Epithelial cell of prostate (primary cell): ENCODE measurements at places on chromosomes 7 and 10.

DNA sequence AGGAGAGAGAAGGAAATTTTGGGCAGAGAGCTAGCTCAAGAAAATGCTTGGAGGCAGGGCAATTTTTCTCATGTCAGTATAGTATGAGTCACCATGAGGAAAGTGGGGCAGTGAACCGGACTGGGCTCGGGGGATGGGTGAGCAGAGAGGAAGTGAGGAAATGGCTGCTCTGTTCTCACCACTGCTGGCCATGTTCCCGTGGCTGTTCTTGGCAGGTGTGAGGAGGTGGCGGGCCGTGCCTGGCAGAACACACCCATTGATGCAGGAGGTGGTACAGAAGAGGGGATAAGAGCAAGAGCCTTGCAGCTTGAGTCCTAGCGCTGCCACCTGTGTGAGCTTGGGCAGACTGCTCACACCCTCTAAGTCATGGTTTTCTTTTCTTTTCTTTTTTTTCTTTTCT lies 304.4 kb upstream of the LYZL1 start:
- DNase-seq, result peak; percentile 66

DNA sequence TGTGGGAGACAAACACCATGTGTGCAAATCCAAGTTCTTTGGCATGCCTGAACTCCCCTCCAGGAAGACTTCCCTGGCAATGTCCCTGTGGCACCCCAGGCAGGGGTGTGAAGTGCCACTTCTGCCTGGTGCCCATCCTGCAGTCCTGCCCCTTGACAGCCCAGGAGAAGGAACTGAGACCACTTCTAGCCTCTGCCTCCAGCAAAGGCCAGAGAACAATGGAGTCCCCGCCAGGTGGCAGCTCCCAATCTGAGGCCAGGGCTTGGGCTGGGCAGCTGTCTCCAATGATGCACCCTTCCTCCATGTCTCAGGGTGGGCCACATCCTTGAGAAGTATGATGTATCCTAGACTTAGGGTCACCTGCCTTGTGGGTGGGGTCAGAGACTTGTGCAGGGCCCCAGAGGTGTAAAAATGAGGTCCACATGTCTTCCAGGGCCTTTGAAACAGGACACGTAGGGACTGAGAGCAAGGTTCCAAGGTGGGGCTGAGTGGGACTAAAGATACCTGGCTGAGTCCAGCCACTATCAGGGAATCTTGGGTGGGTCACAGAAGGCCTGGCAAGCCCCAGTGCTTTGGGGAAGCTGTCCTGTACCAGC lies 5.5 kb downstream of the FXYD4 start:
- DNase-seq, result no peak

- DNase-seq, result no peak
Observed at GRCh38 chr10:29102233-29102632, 186.6 kb upstream of the LYZL1 start.

GRCh38 chr10:46523119-46523961 lies 33.1 kb downstream of the GPRIN2 start:
- peak; percentile 74 for DNase-seq

DNA sequence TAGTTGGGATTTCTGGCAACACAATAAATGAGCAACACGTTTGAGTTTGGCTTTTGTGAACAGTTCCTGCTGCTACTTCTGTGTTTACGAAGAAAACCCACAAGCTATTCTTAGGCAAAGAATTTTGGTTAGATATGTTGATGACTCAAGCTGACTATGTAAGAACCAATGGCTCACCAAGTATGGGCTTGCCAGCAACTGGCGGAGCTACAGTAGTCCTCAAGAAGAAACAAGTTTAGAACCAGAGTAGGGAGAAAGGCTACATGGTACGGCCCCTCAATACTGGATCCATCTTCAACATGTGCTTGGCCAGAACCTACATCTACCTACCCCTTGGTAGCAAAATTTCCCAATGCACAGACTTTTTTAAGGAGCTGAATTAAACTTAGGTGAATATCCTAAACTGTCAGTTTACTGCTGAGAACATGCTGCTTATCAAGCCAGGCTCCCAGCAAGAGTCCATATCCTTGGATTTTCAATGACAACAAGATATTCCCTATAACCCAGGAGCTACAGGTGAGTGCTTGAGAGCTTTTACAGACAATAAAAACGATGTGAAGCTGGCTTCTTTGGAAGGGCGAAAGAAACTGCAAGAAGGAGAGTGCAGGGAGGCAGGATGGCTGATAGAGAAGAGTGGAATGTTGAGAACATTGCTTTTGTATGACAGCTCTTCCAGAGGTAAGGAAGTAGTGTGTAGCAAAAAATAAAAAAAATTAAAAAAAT lies 74.3 kb upstream of the ASAH2 start:
- peak; percentile 93 for DNase-seq

DNA sequence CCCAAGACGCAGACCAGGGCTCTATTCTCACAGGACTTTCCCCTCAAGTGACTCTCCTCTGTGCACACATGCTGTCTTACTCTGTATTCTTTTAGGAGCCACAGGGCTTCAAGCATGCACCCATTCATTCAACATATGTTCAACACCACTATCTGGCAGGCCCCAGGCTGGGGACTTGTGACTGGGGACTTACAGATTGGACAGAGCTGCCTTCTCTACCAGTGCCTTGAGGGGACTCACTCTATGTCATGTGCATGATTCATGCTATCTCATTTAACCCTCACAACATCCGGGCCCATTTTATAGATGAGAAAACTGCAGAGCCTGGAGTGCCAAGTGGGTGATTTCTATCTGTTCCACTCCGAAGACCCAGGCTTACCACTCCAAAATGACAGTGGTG lies 34.3 kb downstream of the MYL10 start:
- no peak for DNase-seq

DNA sequence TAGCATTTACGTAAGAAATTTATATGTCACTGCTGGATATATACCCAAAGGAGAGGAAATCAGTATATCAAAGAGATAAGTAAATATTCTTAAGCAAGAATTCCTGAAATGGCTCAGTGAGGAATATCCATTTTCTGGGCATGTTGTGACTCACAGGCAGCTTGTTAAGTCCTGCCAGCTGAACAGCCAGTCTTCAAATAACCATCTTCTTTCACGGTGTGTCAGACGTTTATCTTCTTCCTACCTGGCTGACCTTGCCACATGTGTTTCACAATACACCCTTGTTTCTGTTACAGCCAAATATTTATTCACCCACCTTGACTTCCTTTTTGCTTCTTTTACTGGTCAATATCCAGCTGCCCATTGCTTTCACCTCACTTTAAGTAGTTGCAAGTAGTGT lies 648.1 kb downstream of the ANKRD7 start:
- peak; percentile 87 for DNase-seq

- DNase-seq, result no peak
Observed at GRCh38 chr10:30828164-30828563, 198.6 kb upstream of the LYZL2 start.

DNA sequence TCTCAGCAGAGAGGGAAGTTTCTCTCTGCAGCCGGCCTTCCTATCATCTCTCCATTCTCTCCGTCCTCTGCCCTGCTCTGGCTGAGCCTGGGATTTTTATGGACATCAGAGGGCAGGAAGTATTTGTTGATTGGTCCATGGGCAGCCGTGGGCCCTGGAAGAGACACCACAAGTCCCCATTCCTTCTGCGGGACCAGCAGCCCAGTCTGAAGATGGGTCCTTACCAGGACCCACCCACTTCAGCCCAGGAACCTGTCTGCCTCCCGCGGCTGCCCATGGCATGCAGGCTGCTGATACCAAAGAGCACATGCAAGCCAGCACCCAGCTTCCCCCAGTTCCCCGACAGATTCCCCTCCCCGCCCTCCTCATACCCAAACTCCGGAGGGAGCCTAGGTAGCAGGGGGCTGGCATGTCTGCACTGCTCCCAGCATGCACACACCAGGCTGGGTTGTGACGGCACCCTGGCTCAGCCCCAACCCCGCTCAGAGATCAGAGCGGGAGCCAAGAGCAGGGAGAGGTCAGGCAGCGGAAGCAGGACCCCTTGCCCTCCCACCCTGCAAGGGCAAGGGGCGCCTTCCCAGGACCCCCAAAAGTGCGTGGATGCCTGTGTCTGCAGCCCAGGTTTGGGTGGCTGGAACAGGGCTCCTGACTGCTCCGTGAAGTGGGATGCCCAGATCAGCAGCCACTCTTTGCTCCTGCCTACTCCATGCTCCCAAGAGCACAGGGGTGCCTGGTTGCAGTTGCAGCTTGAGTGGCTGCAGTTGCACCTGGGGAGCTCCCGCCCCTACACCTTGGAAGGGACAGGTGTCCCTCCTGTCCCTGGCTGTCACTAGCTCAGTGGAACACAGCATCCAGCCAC lies 538.6 kb upstream of the POT1 start:
- no peak for DNase-seq

- no peak for DNase-seq
Observed at GRCh38 chr10:44984671-44985101, 6.1 kb upstream of the DEPP1 start.

DNA sequence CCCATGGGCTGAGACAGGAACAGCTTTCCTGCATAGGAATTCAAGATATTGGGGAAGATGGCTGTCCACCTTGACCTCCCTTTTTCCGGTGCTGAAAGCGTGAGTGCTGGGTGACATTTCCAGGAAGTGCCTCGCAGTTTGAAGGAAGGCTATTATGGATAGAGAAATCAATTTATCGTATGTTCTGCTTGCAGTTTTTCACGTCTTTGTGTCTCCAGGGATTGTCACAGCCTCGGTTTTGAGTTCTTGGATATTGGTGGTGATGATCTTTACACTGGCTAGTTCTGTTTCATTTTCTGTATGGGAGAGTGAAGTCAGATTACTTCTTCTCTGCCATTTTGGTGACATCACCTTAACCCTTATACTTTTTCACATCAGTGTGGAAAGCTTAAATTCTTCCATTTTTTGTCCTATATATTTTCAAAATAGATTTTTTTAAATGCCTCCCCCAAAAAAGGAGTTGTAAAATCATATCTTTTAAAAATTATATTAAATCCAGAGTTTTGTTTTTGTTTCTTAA lies 102.5 kb upstream of the APBB1IP start:
- no peak for DNase-seq

GRCh38 chr7:31747553-31747952 lies 60.5 kb downstream of the PPP1R17 start:
- peak; percentile 79 for DNase-seq

GRCh38 chr10:99779335-99779734 lies 3.1 kb upstream of the ABCC2 start:
- DNase-seq, result no peak

GRCh38 chr10:79269969-79270368 lies 77.3 kb upstream of the PPIF start:
- no peak for DNase-seq

- DNase-seq, result no peak
Observed at GRCh38 chr7:83105948-83106347, 56.7 kb downstream of the PCLO start.

DNA sequence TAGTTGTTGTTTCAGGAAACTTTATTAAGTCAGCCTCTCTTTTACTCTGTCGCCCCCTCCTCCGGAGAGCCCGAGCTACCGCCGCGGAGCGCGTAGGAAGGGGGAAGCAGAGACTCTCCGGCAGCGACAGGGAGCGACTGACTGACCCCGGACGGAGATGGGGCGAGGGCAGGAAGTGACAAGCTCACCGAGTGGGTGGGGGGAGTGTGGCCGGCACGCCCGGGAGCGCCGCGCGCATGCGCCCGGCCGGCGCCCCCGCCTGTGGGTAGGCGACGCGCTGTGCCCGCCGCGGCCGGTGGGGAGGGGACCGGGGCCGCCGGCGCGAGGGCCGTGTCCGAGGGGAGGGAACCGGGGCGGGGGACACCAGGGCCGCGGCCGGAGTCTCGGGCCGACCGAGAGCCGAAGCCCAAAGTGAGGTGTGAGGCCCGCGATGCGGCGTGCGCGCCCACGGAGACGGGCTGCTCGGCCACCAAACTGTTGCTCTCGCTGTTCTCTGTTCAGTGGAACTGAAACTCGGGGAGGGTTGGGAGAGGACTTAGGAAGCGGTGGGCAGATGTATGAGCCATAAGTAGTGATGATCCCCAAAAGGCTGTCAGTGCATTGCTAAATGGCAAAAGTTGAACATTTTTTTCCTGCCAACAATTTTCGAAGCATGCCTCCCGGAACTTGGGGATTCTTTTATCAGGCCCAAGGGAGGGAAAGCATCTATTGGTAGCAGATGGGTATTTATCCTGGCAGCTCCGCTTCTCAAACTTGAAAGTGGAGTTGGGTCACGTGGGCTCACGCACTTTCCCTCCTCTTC lies at the start of gene ZNF800:
TSS of gene ZNF800 (minus strand) at position 143 of the 802 bp plus-strand sequence. CDS start 1,151 bp downstream, outside the sequence.
- no peak for DNase-seq

DNA sequence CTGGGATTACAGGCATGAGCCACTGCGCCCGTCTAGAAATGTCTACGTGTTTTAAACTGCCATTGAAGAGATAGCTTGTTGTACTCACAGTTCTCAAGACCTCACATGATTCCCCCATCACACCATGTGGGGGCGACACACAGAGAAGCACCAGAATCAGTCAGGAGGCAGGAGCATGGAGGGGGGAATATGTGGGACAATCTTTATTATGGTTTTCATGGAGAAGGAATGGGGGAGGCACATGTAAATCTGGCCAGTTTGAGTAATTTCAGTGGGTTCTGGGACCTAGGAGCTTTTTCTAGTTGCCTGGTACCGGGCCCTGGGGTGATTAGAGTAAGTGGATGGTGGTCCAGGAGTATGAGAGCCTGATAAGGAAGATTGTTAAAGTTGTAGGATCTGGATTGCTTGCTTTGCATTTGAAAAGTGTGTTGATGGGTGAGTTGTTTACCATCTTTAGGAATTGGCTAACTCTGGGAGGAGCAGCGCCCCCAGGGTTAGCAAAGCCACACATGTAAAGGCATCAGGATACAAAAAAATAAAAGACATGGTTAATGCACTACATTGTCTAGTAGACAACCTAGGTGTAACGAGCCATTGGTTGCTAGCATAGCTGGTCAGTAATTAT lies 85.4 kb upstream of the SLC13A1 start:
- no peak for DNase-seq

- no peak for DNase-seq
Observed at GRCh38 chr7:17320102-17320497, 21.6 kb downstream of the AHR start.

- DNase-seq, result no peak
Observed at GRCh38 chr10:22365644-22366434, 20.5 kb downstream of the SPAG6 start.

DNA sequence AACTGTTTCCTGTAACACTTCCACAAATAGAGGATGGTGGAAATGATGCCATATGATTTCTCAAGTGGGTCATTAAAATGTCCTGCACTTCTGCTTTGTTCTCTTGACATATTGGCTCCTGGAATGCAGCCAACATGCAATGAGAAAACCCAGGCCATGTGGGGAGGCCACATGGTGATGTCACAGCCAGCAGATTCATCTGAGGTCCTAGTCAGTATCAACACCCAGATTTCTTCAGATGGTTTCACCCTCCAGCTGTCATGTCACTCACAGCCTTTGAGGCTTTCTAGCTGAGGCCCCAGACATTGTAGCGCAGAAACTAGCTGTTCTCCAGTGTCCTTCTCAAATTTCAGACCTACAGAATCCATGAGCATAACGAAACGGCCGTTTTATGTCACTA lies 102.3 kb upstream of the NUPR2 start:
- DNase-seq, result no peak
